ENCODE measurements at places on chromosomes 12 and 14.
A peak's percentile ranks its signal among the peaks of the same experiment; 100 is the strongest.

GRCh38 chr12:40153432-40153831, 47.6 kb upstream of the SLC2A13 start:
- no peak for DNase-seq

DNA sequence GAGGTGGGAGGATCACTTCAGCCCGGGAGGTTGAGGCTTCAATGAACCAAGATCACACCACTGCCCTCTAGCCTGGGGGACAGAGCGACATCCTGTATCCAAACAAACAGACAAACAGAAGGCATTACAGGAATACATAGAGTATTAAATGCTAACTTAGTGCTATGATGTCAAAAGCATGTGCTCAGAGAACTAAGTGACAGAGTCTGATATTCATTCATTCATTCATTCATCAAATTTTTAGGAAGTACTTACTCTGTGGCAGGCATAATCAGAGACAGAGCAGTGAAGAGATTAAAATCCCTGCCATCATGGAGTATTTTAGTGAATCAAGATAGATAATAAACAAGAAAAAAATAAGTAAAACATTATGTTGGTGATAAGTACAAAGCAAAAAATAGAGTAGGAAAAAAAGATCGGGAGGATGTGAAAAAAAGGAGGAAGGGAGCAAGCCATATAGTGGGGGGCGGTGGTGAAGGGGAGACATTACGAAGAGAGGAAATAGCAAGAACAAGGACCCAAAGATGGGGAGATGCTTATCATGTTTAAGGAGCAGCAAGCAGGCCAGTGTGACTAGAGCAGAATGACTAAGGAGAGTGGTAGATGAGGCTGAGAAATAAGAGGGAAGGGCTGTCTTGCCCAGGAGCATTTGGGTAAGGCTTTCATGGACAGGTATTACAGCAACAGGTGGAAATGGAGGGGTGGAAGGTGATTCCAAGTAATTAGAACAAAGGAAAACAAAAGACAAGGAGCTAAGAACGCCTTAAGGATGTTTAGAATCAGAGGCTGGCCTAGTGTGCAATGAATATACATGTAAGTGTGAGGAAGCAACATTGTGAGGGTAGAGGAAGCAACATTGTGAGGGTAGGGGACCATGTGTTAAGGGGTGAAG, 2.8 kb downstream of the MAP4K5 start:
- no peak for DNase-seq

DNA sequence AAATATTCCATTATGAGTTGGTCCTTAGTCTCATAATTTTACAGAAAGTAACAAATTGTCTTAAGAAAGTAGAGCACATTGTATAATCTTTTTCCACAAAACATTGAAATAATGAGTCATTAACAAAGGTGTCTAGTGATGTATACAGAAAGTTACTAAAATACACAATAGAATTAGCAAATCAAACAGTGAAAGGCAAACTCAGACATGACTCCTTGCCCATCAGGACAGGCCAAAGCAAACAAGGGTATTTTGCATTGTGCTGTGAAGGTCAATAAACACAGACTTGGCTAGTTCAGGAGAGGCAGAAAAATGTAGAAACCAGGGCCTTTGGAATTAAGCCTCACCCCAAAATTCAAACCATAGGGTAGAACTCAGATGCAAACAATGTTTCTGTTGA, 37.3 kb downstream of the SIX4 start:
- DNase-seq, result no peak

DNA sequence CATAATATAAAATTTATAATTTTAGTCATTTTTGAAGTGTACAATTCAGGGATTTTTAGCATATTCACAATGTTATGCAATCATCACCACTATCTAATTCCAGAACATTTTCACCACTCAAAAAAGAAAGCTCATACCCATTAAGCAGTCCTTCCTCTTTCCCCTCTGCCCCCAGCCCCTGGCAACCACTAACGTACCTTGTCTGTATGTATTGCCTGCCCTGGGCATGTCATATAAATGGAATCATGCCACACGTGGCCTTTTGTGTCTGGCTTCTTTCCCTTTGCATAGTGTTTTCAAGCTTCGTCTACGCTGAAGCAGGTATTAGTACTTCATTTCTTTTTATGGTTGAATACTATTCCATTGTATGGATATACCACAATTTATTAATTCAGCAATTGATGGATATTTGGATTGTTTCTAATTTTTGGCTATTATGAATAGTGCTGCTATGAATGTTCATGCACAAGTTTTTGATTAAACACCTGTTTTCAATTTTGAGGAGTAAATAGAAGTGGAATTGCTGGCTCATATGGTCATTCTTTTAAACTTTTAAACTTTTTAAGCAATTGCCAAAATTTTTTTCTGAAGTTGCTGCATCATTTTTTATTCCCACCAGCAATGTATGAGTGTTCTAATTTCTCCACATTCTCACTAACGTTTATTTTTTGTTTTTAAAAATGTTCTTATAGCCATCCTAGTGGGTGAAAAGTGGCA, 1.6 kb upstream of the SSTR1 start:
- no peak for DNase-seq

DNA sequence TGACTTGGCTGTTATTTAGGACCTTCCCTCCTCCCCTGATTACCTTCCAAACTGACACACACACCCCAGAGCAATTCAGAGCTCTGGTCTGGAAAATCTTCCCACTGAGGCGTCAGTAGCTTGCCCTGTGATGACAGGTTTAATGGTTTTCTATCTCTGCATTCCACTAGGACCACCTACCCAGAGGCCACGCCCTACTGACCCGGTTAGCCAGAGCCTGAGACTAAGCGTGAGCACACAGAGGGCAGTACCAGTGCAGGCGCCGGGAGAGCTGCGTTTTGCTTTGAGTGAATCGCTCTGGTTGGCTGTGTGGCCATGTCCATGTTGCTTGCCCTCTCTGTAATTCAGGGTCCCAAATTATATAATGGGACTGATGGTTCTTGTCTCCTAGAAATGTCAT, 36.2 kb upstream of the ATP2A2 start:
- DNase-seq, result no peak

DNA sequence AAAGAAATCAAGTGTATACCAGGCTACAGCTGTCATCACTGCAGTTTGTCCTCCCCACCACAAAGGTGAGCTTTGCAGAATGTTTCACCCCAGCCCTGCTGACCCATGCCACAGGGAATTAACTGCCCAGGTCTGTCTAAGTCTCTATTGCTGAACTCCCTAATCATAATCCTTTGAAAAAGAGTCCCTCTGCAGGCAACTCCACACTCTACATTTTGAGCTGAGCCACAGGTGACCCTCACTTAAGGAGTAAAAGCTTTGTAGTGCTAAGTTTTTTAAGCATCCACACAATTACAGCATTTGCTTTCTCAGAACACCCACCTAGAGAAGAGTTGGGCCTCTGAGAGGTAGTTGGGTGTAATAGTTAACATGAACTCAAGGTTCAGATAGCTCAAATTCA, 90.0 kb downstream of the C12orf50 start:
- DNase-seq, result no peak

GRCh38 chr12:131747276-131748177, 36.6 kb downstream of the SFSWAP start:
- DNase-seq, result no peak

DNA sequence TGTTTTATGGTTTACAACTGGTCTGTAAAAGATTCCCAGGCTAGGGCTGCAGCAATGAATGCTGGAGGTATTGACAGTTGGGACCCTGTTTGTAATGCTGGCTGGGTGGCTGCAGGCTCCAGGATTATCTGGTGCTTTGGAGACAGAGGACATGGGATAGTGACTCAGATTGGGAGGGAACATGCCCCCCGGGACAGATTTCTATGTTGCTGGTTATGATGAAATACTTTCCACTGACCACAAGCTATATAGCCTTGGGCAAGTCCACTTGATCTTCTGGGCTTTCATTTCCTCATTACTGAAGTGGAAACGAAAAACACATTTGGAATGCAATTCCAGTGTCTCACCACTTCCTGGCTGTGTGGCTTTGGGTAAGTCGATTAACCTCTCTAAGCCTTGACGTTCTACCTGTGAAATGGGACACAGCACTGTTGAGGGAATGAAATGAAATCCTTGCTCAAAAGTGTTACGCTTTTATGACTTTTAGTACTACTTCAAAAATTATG, 6.3 kb upstream of the TPCN1 start:
- no peak for DNase-seq

DNA sequence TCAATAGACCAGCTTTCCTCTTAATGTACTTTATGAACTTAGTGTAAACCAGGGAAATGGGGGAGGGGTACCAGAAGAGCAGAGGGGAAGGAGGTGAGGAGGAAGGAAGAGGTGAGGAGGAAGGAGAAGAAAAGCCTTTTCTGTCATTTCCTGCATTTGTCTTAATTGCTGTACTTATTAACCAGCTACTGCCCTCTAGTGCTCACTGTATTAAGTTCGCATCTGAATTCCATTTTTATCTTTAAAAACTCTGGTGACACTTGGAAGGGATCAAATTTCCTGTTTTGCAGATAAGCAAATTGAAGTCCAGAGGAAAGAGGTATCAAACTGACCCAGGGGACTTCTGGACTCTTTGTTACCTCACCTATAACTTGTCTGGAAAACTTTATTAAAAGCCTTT, 22.2 kb downstream of the MANSC1 start:
- DNase-seq, result peak; percentile 45

GRCh38 chr12:104334581-104334980, 31.0 kb downstream of the EID3 start:
- DNase-seq, result no peak

- no peak for DNase-seq
Measured at GRCh38 chr12:114955414-114956014, 271.5 kb upstream of the TBX3 start.

DNA sequence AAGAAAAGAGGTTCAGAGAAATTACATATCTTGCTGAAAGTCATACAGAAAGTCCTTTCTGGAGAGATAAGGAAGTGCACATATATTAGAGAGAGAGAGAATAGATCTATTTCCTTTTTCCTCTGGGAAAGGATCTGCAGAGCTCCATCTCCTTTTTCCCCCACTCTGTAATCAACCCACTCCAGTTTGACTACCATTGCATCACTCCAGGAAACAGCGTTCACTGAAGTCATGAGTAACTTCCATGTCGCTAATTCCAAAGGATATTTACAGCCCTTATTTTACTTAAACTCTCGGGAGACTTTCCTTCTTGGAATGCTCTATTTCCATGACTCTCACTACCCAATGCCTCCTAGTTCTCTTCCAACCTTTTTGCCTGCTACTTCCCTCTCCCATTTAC, 72.5 kb upstream of the PARP11 start:
- no peak for DNase-seq

DNA sequence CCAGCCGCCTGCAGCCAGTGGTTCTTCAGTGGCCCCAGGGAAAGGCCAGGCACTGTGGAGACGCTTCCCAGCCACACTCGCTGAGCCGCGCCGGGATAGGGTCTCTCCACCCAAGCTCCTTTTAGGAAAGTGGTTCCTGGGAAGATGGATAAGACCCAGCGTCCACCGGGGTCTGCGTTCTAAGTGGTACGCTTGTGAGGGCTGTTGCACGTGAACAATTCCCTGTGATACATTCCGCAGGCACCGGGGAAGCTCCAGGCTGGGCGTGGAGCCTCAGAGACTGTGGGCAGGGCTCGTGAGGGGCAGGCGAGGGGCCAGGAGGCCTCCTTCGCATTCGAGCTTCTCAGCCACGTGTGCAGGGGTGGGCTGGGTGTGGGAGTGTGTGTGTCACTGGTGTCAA, 48.4 kb downstream of the GALNT9 start:
- no peak for DNase-seq

DNA sequence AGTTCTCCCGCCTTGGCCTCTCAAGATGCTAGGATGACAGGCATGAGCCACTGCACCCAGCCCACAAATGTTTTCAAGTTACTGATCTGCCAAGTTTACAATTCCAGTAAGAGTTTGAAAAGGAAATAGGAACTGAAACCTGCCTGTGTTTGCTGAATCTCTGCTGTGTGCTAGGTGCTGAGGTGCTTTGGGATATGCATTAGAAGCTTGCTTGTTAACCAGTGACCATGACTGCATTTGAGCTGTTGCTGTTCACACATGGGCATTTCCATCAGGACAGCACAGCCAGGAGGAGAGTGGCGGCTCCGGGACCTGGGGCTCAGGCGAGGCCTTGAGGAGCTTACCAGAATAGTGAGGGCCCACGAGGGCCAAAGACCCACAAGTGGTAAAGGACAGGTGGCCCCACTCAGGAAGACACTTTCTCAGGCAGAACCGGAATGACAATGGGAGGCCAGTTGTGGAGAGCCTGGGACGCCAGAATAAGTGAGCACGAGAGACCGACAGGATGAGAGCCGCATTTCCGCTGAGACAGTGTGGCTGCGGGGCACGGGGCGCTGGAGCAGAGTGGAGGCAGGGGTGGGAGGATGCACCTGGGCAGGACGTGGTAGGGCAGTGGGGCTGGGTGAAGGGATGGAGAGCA, 54.5 kb upstream of the MMP17 start:
- no peak for DNase-seq

DNA sequence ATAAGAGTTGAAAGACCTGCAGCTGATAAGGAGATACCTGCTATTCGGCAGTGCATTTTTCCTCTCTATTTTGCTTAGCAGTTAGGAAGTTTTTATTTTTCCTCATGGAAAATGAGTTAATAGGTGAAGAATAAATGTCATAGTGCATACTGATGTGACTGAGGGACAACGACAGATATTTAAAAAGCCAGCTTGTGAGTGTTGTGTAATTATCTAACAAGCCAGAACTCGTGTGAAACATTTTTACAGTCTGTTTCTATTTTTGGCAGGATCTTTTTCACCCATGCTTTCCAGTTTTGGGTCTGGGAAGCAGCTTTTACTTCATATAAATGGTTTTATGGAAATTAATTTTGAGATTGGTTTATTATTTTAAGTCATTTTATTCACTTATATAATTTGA, 2.9 kb downstream of the FBXO34 start:
- DNase-seq, result no peak

GRCh38 chr14:33742166-33742565, 208.7 kb downstream of the EGLN3 start:
- DNase-seq, result no peak

DNA sequence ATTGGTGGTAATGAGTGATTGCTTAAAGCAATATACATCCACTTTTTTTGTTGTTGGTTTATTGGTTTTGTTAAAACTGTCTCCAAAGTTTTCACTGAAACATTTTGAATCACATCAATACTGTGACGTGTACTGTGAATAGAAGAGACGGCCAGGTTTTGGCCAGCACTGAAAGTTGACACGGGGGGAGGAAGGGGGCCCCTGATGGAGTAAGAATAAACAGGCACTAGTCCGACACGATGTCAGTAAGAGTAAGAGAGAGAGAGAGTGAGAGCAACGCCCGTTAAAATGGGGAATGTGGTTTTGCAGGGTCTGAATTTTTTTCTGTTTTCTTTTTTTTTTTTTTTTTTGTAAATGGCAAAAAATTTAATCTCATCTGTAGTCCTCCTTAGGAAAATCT, 14.7 kb downstream of the PEBP1 start:
- DNase-seq, result no peak

DNA sequence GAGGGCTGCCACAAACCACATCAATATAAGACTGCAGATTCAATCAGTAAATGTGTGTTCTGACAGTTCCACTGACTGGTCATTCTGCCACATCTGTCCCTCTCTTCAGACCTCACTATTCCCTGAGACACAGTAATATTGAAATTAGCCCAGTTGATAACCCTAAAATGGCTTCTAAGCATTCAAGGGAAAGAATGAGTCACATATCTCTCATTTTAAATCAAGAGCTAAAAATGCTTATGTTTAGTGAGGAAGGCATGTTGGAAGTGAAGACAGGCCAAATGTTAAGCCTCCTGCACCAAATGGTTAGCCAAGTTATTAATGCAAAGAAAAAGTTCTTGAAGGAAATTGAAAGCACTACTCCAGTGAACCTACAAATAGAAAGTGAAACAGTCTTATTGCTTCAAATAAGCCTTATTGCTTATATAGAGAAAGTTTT, 24.5 kb upstream of the KIF21A start:
- no peak for DNase-seq

- DNase-seq, result no peak
Measured at GRCh38 chr12:107903341-107904061, 129.0 kb downstream of the ASCL4 start.

- no peak for DNase-seq
Measured at GRCh38 chr14:89409961-89410360, 7.1 kb downstream of the FOXN3 start.

Measured in NCI-H1048 (cell line).